Stimulated activated CD4-positive, alpha-beta T cell treated with anti-CD3 and anti-CD28 coated beads, Interleukin-2, amount 100 ng/mL, for 48 hours (primary cell): ENCODE measurements at places on chromosomes 6 and 20.
A peak's percentile ranks its signal among the peaks of the same experiment; 100 is the strongest.

DNA sequence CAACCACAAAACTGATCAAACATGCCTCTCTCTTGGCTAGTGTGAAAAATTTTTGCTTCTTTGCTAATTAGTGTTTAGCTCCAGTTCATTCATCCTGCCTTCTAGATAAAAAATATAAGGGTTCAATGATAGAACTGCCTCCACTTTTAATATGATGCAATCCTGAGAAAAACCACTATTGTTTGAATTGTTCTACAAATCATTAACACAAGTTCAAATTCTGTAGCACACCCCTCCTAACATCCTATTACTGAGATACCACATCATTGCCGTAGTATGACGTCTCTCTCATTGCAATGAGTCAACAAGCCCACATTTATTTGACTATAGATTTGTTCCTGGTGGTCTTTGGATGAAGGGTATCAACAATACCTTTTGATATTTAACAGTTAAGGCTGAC, 365.8 kb upstream of the OPRM1 start:
- no peak for DNase-seq

GRCh38 chr6:108735310-108736001, 112.8 kb upstream of the ARMC2 start:
- DNase-seq, result no peak

DNA sequence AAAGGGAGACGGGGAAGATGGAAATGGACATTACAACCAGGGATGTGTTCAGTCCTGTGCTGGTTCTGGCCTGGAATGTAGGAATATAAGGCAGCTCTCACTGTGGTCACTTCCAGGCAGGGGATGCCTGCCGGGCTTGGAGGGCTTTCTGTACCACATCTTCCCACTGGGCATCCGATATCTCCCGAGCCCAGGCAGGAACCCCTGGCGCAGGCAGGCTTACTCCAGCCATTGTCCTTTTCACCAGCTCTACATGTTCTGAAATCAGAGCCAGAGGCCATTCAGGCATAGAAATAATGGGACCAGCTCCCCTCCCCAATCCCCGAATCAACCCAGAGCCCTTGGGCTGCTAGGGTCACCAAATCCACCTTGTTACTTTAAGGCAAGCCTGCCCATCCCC, 1.4 kb downstream of the MEA1 start:
- DNase-seq, result no peak

GRCh38 chr6:41939848-41940758, 1.5 kb downstream of the CCND3 start:
- DNase-seq, result no peak

- no peak for DNase-seq
Observed at GRCh38 chr6:134683783-134684422, 266.0 kb downstream of the ALDH8A1 start.

DNA sequence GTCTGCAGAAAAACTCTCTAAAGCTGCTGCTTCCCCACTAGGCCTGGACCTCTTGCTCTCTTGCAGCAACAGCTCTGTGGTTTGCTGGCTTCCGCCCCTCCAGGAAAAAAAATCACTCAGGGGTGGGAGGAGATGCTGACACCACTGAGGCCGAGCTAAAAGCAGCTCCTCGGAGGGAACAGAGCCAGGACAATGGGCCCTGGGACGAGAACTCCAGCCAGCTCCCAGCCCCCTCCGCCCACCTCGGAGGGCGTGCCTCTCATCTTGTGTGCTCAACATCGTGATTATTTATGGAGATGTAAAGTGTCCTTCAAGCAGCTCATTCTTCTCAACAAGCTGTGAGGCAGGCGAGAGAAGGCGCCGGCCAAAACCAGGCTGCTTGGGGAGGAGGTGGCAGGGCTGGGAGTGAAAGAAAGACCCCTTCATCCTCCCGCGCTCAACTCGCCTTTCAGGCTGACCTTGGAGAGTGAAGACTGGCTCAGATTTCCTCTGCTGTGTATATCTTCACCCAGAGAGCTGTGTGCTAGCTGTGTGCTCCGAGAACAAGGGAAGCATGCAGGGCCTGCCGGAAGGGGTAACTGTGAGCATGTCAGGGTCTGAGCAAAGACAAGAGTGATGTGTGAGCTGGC, 53.5 kb upstream of the LRFN2 start:
- DNase-seq, result no peak

- no peak for DNase-seq
Observed at GRCh38 chr6:82364087-82365015, 734 bp downstream of the TPBG start.

DNA sequence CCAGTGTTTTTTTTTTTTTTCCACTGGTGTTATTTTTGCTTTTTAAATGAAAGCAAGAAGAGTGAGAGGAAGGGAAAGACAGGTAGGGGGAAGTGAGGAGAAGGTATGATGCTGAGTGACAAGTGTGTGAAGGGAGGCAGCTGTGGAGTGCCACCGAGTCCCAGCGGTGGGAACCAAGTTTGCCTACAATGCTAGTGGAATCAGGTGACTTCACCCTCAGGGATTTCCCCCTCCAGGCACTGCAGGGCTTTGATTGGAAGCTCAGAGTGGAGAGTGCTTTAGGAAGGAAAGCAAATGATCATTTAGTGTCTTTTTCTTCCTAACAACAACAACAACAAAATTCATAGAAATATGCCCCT, 120.5 kb upstream of the ENPP5 start:
- no peak for DNase-seq

GRCh38 chr20:37387519-37388269, 41.8 kb downstream of the SRC start:
- DNase-seq, result no peak

DNA sequence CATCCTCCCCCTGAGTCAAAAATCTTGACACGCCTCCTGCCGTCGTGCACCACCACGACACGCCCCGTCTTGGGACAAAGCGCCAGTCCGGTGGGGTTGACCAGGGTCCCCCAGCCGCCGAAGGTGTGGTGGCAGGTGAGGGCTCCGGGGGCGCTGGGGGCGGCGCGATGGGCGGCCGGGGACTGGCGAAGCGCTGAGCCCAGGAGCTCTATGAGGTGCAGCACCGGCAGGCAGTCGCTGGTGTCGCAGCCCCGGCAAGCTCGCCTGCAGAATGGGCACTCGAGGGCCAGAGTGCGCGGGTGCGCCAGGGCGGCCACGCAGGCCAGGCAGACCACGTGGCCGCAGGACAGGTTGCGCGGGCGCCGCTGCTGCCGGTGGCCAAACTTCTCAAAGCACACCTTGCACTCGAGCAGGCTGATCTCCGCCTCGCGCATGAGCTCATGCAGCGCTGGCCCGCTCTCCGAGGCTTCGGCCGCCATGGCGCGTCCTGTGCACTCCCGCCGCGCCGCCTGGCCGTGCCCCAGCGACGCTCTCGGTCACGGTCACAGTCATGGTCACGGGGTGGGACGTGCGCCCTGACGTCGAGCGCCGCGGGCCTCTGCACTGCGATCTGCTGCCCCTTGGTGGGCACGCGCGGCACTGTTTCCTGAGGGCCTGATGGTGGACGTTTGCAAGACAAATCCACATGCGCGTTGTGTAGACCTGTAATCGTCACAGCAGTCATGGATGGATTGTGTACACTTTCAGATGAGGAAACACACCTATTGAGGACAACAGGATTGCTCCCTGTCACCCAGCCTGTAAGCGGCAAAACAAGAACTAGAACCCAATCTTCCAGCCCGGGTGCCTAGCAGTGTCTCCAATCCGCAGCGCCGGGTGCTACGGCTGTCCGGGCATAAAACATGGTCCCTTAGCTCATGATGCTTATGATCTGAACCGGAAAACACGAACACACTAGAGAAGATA, at the start of gene NHLRC1:
NHLRC1 (minus strand) TSS at position 550 of the 966 bp plus-strand sequence; CDS start at position 479, 71 bp downstream.
- peak; percentile 69 for DNase-seq

DNA sequence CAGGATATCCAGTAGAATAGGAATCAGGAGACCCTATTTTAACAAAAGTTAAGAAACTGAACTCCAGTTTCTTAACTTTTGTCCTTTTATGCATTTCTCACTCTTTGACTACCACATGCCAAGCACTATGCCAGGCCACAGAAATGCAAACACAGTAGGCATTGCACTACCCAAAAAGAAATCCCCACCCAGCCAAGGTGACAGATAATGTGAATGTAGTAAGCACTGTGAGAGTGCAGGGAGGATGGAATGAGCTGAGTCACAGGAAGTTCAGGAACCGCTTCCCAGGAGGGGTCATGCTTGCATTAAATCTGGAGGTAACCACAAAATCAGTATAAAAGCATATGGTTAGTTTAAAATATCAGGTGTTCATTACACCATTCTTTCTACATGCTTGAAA, 20.1 kb upstream of the FAM83C start:
- DNase-seq, result no peak

DNA sequence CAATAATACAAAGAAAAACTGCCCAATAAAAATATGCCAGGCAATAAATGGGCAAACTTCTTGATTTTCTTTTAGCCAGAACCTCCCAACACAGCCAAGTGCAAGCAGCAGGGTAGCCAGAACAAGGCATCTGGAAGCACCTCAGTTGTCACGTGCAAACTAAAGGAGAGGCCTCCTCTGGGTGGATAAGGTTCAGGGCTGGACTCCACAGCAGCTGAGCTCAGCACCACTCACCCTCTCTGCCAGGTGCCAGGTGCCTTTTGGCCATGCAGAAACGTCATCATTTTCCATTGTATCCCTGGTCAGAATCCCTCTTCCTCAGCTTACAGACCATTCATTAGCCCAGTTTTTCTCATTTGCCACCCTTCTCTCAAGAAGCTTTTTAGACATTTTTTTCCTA, 52.7 kb downstream of the SOD2 start:
- no peak for DNase-seq

- DNase-seq, result no peak
Observed at GRCh38 chr20:52269321-52269720, 77.7 kb upstream of the ZFP64 start.

GRCh38 chr6:169287675-169288074, 34.0 kb upstream of the THBS2 start:
- no peak for DNase-seq
